Keratinocyte (primary cell): ENCODE measurements at places on chromosomes 5 and 9. TPM values are rescaled to one million over a fixed set of nuclear protein-coding genes. Genes with fewer than 3 reads are reported as not detected.

GRCh38 chr5:87383216-87383615 lies 29.5 kb downstream of the CCNH start:
- H3K4me3 ChIP-seq = no peak overlapping the region
- no peaks in the 10 kb centered on the region for H3K27me3 ChIP-seq
- no peak for DNase-seq
- H3K36me3 ChIP-seq = peaks cover 8% of the 10 kb centered on the region
- no peak overlapping the region for H3K27ac ChIP-seq
- no peaks in the 10 kb centered on the region for H3K4me1 ChIP-seq

GRCh38 chr5:72209147-72210115 lies 102.2 kb downstream of the MAP1B start:
- no peak overlapping the region for H3K4me3 ChIP-seq
- peaks cover 1% of the 10 kb centered on the region for H3K36me3 ChIP-seq
- peaks cover 31% of the 10 kb centered on the region for H3K4me1 ChIP-seq
- H3K27me3 ChIP-seq = no peaks in the 10 kb centered on the region
- peak; percentile 13 for DNase-seq

- H3K27ac ChIP-seq = no peak overlapping the region
- no peak overlapping the region for H3K4me3 ChIP-seq
- H3K36me3 ChIP-seq = no peaks in the 10 kb centered on the region
These were observed 5.7 kb upstream of the ADRB2 start for GRCh38 chr5:148820461-148821395.

- peaks cover 30% of the 10 kb centered on the region for H3K4me1 ChIP-seq
- no peaks in the 10 kb centered on the region for H3K36me3 ChIP-seq
- DNase-seq = no peak
These were observed 174.5 kb downstream of the AOPEP start for GRCh38 chr9:94901019-94901363.

GRCh38 chr5:11684607-11685006 lies 219.6 kb downstream of the CTNND2 start:
- no peak for DNase-seq
- H3K36me3 ChIP-seq = no peaks in the 10 kb centered on the region
- no peak overlapping the region for H3K4me3 ChIP-seq
- H3K27me3 ChIP-seq = no peaks in the 10 kb centered on the region
- no peaks in the 10 kb centered on the region for H3K4me1 ChIP-seq

- peaks cover 5% of the 10 kb centered on the region for H3K4me1 ChIP-seq
- DNase-seq = no peak
- no peak overlapping the region for H3K4me3 ChIP-seq
- H3K27me3 ChIP-seq = peaks cover 6% of the 10 kb centered on the region
These were observed 40.6 kb downstream of the TMEM174 start for GRCh38 chr5:73213566-73213998.

FTMT gene
- polyA plus RNA-seq = not detected in 3 replicates

GABBR2 gene
- 0.01 TPM in 1 of 3 replicates, not detected in the others for polyA plus RNA-seq
